Stimulated activated CD4-positive, alpha-beta T cell treated with anti-CD3 and anti-CD28 coated beads, Interleukin-1b, Interleukin-23, amount 100 ng/mL, for 4 hours (primary cell): ENCODE measurements at places on chromosomes 6 and 20.
A peak's percentile ranks its signal among the peaks of the same experiment; 100 is the strongest.

DNA sequence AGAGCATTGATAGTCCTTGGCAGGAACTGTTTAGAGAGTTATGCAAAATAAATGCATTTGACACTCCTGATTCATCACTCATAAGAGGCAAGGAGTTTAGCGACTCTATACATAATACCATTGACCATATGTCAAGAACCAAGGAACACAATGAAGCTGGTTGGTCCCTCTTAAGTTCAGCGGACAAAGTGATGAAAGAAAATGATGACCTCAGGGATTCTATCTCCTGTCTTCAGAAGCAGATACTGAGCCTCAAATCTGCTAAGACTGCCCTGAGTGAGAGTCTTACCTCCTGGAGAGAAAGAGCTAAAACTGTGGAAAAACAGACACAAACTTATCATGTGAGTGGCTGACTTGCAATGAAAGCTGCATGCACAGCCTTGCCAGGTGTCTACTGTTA is 9.5 kb upstream of the NKAIN2 start:
- DNase-seq, result no peak

DNA sequence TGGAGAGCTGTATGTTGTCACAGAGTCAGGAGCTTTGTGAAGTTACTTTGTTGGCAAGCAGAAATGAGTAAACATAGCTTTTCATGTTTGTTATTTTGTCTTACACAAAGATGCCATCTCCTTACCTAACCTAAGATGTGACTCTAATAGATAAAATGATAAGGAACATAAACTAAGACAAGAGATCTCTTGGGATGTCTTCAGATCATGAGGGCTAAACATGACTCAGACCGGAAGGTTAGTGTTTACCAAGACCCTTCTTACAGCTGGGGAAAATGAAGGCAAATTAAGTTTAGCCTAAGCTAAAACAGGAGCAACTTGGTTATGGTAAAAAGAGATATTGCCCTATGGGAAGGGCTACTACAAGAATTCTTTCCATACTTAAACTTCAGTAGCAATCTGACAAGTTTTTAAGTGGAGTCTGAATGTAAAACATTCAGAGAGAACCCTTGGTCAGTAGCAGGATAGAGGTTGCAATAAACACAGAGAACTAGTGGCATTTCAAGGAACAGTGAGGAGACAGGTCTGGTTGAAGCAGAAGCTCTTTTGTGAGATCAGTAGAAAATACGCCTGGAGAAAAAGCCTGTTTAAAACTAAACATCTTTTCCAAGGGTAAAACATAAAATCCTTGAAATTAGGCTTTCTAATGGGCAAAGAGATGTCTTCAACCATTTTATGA is 29.9 kb downstream of the SGK1 start:
- no peak for DNase-seq

DNA sequence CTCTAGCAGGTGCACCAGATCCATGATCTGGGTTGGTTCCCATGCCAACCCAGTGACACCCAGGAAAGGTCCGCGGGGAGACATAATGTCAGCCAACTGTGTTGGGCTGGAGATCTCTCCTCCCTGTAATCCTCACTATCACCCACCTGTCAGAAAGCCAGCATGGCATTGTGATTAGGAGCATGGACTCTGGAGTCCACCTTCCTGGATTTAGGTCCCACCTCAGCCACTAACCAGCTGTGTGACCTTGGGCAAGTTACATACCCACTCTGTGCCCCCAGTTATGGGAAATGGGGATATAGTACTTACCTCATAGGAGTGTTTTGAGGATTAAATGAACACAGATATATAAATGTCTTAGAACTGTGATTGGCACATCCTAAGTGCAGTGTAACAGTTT is 97.9 kb downstream of the ZDHHC14 start:
- no peak for DNase-seq

GRCh38 chr6:137926985-137927384 is 59.9 kb downstream of the TNFAIP3 start:
- no peak for DNase-seq

DNA sequence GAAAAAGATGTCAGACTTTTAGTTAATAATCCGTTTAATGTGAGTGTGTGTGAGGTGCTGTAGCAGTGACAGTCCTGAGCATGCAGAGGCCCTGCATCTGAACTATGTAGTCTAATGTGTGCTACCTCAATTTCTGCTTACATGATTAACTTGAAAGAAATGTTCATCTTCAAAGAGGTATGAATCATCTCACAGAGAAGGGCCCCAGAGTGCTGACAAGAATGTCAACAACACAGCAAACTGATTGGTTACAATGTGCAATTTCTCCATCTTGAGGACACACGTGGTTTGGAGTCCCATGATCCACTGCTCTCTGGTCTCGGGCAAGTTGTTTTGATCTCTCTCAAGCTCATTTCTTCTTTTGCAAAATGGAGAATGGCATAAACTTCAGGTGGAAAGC is 61.7 kb upstream of the EMILIN3 start:
- DNase-seq, result peak; percentile 9

DNA sequence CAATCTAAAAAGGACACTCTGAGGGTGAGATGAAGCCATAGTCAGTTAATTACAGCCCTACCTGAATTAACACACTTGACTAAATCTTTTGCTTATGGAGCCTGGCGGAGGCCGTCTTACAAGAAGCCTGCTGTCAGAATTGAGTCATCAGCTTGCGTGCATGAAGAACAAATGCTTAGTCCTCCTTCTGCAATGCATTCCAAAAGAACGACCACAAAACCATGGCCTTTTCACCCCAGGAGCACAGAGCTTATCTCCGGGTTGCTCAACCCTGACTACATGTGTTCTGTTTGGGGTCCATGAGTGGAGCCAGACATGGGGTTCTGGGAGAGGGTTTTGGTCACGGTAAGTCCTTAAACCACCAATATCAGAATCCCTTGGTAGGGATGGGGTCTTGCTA is 318.1 kb downstream of the CLIC5 start:
- DNase-seq, result no peak

DNA sequence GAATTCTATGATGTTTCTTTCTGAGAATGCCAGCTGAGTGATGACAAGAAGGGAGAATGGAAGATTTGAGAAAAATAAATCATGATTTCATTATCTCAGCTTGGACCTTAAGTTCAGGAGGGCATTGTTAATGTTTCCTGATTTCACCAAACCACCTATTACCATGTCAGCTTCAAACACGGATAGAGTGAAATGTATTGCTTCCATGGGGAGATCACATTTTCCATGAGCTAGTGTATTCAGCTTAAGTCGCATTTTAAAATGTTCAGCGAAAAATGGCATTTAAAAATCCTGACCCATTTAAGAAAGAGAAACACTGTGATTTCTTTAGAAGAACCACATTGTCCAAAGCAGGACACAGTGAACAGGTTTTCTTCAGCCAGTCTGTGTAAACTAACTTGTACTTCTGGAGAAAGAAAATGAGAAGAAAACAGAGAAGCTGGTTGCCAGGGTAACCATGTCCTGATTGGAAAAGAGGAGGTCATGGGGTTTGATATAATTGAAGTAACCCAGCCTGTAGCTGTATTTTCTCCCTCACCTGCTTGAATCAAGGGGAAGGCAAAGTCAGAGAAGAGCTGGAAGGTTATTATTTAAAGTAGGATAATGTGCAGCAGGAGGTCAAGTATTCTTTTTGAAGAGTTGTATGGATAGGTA is 684.1 kb upstream of the NRSN1 start:
- no peak for DNase-seq

DNA sequence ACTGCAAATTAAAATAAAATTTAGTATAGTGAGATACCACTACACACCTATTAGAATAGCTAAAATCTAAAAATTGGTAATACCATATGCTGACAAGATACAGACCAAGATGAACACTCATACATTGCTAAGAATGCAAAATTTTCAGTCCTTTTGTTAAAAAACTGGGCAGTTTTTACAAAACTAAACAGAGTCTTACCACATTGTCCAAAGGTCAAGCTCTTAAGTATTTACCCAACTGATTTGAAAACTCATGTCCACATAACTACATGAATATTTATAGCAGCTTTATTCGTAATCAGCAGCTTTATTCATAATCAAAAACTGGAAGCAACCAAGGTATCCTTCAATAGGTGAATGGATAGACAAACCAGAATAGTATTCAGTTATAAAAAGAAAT is 10.0 kb downstream of the POLR3F start:
- DNase-seq, result no peak

DNA sequence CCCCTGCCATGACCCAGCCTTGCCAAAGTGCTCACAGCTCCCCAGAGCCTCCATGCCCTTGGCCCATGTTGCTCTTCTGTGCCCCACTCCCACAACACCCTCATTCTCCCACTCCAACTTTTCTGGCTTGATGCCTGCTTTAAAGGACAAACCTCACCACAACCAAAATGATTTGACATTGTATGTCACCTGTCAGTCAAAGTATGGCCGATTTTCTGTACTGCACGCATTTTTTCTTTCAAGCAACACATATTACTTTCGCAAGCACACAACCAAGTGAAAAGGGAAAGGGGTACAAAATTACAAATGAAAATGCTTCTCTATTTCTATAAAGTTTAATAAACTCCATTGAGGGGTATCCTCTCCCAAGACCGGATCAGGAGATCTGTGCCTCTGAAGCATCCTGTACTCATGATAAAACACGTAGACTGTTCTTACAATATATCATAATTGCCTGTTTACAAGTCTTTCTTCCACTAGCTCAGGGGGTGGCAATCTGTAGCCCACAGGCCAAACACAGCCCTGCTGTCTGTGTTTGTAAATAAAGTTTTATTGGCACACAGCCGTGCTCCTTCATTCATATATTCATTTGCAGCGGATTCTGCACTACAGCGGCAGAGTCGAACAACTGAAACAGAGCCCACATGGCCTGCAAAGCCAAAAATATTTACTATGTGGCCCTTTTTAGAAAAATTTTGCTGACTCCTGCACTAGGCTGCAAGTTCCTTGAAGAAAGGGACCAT is 32.5 kb downstream of the SLC22A23 start:
- DNase-seq, result no peak

- DNase-seq, result no peak
Measured at GRCh38 chr6:37221585-37222124, 35.9 kb upstream of the TBC1D22B start.

DNA sequence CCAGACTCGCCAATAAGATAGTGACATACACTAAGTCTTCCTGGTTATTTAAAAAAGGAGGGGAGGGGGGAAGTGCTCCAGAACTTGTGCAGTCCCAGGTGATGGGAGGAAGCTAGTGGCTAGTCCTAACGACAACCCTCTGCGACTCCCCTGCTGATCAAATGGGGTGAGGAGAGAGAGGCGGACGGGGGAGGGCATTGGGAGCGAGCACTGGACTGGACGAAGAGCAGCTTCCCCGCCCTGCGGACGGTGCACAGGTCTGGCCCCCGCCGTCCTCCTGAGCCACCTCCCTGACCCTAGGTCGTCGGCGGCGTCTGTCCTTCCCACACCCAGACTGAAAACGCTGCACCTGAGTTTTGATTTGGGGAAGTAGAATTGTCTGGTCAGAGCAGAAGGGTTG is 2.2 kb upstream of the OLIG3 start:
- DNase-seq, result no peak

- no peak for DNase-seq
Measured at GRCh38 chr6:108988765-108989164, 105.9 kb downstream of the SESN1 start.

DNA sequence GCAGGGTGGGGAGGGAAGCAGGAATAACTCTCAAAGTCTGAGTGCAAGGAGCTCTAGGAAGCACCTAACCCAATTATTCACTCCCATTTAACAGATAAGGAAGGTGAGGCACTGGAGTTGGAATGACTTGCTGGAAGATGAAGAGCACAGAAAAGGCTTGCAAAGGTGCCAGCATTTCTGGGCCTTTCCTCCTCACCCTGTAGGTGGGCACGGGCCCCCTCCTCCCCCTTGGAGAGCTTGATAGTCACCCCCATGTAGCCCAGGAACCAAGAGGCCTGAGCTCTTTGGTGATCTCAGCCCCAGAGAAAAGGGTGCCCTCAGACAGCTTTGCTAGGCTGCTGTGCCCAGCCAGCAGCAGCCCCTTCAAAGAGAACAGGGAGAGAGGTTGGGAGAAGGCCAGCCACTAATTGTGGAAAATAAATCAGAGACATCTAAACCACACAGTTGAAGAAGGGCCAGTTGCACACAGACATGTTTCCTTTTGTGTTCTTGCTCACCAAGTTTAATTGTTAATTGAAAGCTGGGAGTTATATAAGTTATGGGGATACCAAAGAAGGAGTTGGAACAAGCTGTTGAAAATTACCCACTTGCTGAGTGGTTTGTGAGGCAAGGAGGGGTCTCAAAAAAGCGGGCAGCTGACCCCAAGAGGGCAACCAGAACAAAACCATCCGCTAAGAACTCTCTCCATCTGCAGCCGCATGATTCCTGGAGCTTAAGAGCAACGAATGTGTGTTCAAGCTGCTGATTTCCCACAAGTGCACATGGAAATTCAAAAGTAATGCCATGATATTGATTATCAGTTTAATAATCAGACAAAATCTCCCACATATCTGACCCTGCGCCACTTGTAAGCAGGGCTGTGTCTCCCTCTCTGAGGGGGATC is 77.0 kb downstream of the MRPL14 start:
- DNase-seq, result no peak

DNA sequence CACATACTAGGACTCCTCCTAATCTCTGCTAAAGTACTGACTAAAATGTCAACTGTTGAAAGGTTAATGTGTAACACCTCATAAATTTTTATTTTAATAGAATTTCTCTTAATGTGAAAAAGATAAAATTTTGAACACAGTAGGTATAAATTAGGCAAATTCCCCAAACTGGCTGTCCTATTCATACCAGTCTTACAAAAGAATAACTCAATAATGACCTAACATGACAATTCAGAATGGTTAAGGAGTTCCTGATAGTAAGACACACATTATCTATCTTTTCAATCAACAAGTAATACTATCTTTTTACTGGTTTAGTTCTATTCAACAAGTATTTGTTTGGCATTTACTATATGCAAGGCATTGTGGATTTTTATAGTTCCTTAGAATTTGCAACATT is 141.1 kb downstream of the EPHA7 start:
- no peak for DNase-seq

GRCh38 chr20:61314326-61315010 is 62.4 kb downstream of the CDH4 start:
- no peak for DNase-seq

DNA sequence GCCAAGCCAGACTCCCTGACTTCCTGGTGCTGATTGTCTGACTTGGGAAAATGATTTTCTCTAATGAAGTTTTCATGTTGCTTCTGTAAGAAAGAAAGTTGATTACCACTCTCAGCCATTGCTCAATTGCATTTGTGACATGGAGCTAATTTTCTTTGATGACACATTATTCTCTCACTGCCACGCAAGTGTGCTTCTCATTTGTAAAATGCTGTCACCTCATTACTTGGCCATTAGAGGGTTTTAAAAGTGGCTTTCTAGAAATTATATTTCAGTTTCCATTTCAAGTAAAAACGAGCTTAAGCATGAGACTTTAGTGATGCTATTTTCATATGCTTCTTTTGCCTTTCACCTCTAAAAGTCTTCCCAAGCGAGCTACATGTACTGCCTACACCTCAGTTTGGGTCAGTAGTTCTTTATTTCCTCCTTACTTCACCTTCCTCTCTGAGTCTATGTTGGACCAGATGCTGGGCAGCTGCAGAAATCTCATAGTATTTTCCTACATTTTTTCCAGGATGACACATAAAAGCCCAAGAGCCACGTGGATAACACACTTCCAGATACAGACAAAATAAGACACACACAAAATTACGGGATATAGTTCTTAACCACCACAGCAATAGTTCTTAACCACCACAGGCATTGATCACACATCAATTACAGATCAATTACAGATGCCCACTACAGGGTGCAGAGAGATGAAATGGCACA is 6.3 kb upstream of the FAM210B start:
- no peak for DNase-seq

GRCh38 chr6:35048631-35049083 is 92.5 kb downstream of the TCP11 start:
- no peak for DNase-seq
